ENCODE measurements at places on chromosomes 3 and 15.
A peak's percentile ranks its signal among the peaks of the same experiment; 100 is the strongest.

- H3K27ac ChIP-seq, result no peak overlapping the region
- H3K27me3 ChIP-seq, result no peaks in the 10 kb centered on the region
- DNase-seq, result no peak
- H3K4me3 ChIP-seq, result no peak overlapping the region
- H3K36me3 ChIP-seq, result no peaks in the 10 kb centered on the region
- H3K4me1 ChIP-seq, result no peaks in the 10 kb centered on the region
These were observed 17.9 kb downstream of the ACSBG1 start for GRCh38 chr15:78216276-78217104.

DNA sequence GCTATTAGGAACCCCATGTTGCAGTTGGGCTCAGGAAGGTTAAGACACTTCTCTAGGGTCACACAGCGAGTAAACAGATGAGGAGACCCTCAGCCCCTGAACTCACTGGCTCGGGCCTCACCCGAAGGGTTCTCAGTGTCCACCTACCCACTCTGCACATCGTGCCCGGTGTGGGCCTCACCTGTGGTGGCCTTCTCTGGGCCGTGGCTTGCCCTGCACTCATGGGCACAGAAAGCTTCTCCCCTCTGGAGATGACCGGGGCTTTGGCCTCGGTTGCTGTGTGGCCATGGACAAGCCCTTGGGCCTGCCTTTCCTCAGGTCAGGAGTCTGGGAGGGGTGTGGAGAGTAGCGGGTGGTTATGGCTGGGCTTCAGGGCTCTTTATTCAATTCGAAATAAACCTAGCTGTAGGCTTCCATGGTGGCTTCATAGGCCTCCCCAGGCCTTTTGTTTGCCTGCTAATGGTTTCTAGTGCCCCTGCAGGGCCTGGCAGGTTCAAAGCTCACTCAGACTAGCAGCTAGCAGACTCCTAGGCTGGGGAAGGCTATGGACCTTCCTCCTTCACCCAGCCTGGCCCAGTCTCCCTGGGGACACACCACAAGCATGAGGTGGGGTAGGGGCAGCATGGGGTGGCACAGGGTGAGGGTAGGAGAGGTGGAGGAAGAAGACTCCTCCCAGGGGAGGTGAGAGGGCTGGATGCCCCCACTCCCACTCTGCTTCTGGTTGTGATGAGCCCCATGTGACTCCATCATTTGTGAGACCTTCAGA is 103.1 kb downstream of the LINGO1 start:
- no peak overlapping the region for H3K4me3 ChIP-seq
- peak overlapping the region; percentile 63 for H3K27ac ChIP-seq
- H3K36me3 ChIP-seq, result no peaks in the 10 kb centered on the region
- H3K27me3 ChIP-seq, result no peaks in the 10 kb centered on the region

- H3K4me1 ChIP-seq, result no peaks in the 10 kb centered on the region
- no peaks in the 10 kb centered on the region for H3K36me3 ChIP-seq
- no peak overlapping the region for H3K27ac ChIP-seq
These were observed 162.1 kb downstream of the C3orf38 start for GRCh38 chr3:88311826-88312225.

GRCh38 chr3:58222161-58222724 is 11.5 kb upstream of the DNASE1L3 start:
- no peaks in the 10 kb centered on the region for H3K36me3 ChIP-seq
- H3K27ac ChIP-seq, result peak overlapping the region; percentile 5
- no peak overlapping the region for H3K4me3 ChIP-seq
- no peaks in the 10 kb centered on the region for H3K27me3 ChIP-seq

DNA sequence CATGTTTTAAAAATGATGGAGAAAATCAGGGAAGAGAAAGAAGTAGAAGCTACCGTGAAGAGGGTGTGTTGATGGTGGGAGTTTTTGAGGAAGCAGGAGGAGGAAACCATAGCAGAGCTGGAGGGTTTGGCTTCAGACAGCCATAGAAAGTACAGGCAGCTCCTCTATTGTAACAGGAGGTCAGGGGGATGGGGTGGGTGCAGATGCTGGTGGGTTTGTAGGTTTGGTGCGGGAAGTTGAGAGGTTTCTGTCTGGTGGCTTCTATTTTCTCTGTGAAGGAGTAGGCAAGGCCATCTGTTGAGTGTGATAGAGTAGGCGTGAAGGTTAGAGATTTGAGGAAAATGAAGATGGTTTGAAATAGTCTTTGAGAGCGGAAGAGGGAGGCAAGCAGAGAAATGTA is 97.7 kb upstream of the TBC1D5 start:
- peaks cover 7% of the 10 kb centered on the region for H3K4me1 ChIP-seq
- H3K4me3 ChIP-seq, result no peak overlapping the region
- H3K27me3 ChIP-seq, result peaks cover 4% of the 10 kb centered on the region
- H3K27ac ChIP-seq, result no peak overlapping the region
- H3K36me3 ChIP-seq, result no peaks in the 10 kb centered on the region
- DNase-seq, result no peak

GRCh38 chr15:40815042-40815698 is 7.9 kb upstream of the DNAJC17 start:
- H3K4me1 ChIP-seq, result no peaks in the 10 kb centered on the region
- H3K36me3 ChIP-seq, result peaks cover 53% of the 10 kb centered on the region
- H3K27me3 ChIP-seq, result no peaks in the 10 kb centered on the region
- H3K27ac ChIP-seq, result peak overlapping the region; percentile 52

GRCh38 chr15:41560572-41560874 is 1.5 kb downstream of the TYRO3 start:
- peaks cover 81% of the 10 kb centered on the region for H3K4me1 ChIP-seq
- H3K36me3 ChIP-seq, result no peaks in the 10 kb centered on the region
- no peak for DNase-seq
- H3K27me3 ChIP-seq, result peaks cover 18% of the 10 kb centered on the region
- H3K27ac ChIP-seq, result peak overlapping the region; percentile 77

DNA sequence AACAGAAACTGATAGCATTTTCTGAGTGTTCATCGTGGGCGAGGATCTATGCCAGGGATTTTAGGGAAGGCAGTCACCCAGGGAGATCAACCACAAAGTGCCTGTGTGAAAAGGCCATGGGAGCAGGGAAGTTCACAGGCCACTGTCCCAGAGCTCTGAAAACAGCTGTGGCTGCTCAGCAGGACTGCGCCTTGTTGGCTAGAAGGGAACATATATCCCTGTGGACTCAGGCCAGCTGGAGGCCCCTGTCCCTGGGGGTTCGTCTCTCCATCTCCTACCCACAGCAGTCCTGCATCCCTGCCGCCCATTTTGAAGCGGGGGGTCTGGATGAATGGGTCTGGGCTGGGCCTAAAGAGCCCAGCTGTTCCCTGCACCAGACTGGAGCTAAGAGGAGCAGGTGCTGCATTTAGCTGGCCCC is 27.8 kb downstream of the PPCDC start:
- H3K36me3 ChIP-seq, result no peaks in the 10 kb centered on the region
- no peak overlapping the region for H3K27ac ChIP-seq
- H3K27me3 ChIP-seq, result no peaks in the 10 kb centered on the region
- DNase-seq, result no peak
- H3K4me1 ChIP-seq, result peaks cover 21% of the 10 kb centered on the region
- H3K4me3 ChIP-seq, result no peak overlapping the region

DNA sequence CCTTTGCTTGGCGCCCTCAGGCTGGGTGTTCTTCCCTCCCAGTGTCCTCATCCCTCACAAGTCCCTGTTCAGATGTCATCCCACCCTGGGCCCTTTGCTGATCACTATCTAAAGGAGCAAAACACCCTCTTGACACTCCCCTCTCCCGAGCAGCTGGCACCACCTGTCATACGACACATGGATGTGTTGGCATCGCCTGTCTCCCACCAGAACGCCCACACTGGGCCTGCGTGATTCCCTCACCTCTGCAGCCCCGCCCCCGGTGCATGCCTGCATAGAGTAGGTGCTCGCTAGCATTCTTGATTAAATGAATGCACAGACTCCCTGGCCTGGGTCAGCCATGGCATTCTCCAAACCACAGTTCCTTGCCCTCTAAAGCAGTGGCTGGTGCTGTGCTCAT is 75.8 kb downstream of the DNAJB8 start:
- no peaks in the 10 kb centered on the region for H3K27me3 ChIP-seq
- no peak for DNase-seq
- no peaks in the 10 kb centered on the region for H3K36me3 ChIP-seq
- H3K27ac ChIP-seq, result no peak overlapping the region
- H3K4me3 ChIP-seq, result no peak overlapping the region
- H3K4me1 ChIP-seq, result no peaks in the 10 kb centered on the region

DNA sequence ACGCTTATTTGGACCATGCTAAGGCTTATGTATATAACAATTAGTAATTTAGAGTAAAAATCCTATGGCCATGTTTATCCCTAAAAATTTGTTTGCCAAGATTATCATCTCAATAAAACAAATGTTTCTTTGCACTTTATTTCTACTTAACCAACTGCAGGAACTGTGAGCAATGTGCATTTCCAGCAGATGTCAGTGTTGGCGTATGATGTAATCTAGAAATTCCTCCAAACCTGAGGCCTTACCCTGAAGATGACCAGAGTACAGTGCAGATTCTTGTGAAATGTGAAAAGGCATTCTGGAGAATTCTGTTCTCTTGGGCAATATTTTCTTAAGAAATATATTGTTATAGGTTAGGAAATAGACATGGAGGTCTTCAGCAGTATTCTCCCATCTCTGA is 205.9 kb downstream of the MBNL1 start:
- H3K27me3 ChIP-seq, result no peaks in the 10 kb centered on the region
- H3K36me3 ChIP-seq, result no peaks in the 10 kb centered on the region
- H3K4me3 ChIP-seq, result no peak overlapping the region
- H3K27ac ChIP-seq, result no peak overlapping the region
- DNase-seq, result no peak

GRCh38 chr3:64385277-64385676 is 160.0 kb upstream of the PRICKLE2 start:
- no peaks in the 10 kb centered on the region for H3K27me3 ChIP-seq
- no peaks in the 10 kb centered on the region for H3K4me1 ChIP-seq
- no peak overlapping the region for H3K4me3 ChIP-seq
- no peaks in the 10 kb centered on the region for H3K36me3 ChIP-seq
- H3K27ac ChIP-seq, result no peak overlapping the region

DNA sequence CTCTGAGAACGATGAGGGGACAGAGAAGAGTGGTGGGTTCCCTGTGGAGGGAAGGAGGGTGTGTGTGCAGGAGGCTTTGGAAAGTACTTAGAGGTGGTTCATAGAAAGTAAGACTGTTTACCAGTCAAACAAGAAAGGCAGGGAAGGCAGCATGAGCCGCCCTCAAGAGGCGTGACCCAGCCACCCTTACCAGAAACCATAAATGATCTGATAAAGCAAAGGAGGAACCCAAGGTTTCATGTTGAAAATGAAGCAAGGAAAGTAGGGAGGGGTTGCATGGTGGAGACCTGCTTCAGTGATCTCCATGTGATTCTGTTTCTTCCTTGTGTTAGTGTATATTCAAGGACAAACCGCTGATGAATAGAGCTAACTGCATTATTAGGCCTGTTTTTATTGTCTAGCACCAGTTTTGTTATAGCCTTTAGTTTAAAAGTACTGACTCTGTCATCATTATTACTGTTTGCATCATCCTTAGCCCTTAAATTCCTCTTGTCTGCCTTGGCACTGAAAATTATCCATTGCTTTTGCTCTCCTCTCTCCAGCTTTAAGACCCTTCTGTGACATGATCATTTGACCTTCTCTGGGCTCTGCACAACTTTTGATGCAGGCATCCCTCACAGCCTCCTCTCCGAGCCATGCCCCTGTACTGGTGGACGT is 96.1 kb downstream of the STAC start:
- DNase-seq, result no peak
- H3K4me1 ChIP-seq, result no peaks in the 10 kb centered on the region
- H3K27me3 ChIP-seq, result no peaks in the 10 kb centered on the region
- no peak overlapping the region for H3K27ac ChIP-seq

DNA sequence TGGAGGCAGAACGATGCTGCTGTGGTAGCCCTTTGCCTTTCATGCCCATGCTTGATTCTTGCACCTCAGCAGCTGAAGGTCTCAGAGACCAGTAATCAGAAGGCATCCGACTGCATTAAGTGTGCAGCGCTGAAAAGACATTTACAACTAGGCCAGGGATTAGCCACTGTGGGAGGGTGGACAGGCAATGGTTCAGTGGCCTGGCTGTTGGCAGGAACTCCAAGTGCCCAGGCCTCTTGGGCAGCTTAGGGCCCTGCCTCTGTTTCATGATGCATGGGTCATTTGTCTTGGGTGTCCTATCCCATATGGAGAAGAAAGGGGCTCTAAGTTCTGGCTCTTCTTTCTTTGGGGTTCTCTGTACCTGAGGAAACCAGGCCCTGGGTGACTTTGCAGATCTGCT is 11.4 kb downstream of the TMED3 start:
- H3K36me3 ChIP-seq, result peaks cover 49% of the 10 kb centered on the region
- H3K4me3 ChIP-seq, result no peak overlapping the region
- DNase-seq, result no peak
- H3K27ac ChIP-seq, result no peak overlapping the region

DNA sequence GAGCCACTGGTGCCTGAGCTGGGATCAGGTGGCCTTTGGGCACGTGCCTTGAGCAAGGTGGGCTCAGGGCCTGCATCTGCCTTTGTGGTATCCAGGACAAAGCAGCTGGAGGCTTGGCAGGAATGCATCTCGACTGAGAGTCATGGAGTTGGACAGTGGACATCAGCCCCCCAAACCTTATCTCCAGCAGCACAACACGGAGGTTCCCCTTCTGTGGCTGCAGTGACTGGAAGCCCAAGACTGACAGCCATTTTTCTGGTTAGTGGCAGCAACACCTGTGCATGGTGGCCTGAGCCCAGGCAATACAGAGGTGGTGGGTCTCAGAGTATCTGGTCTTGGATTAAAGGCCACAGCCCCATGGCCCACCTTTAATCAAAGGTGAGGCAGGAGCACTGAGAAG is 27.8 kb upstream of the TSEN2 start:
- H3K27me3 ChIP-seq, result no peaks in the 10 kb centered on the region
- no peaks in the 10 kb centered on the region for H3K4me1 ChIP-seq
- no peak overlapping the region for H3K27ac ChIP-seq
- DNase-seq, result no peak
- H3K4me3 ChIP-seq, result no peak overlapping the region
- H3K36me3 ChIP-seq, result no peaks in the 10 kb centered on the region

- H3K4me1 ChIP-seq, result peaks cover 52% of the 10 kb centered on the region
- H3K36me3 ChIP-seq, result no peaks in the 10 kb centered on the region
- H3K27ac ChIP-seq, result peak overlapping the region; percentile 29
- H3K4me3 ChIP-seq, result no peak overlapping the region
- peak; percentile 76 for DNase-seq
These were observed 2.5 kb downstream of the CLDN11 start for GRCh38 chr3:170421111-170421641.

- H3K27ac ChIP-seq, result no peak overlapping the region
- H3K4me3 ChIP-seq, result no peak overlapping the region
- no peaks in the 10 kb centered on the region for H3K36me3 ChIP-seq
These were observed 13.2 kb upstream of the SLC2A2 start for GRCh38 chr3:171039674-171040073.

GRCh38 chr15:35470441-35470840 is 75.5 kb downstream of the DPH6 start:
- no peaks in the 10 kb centered on the region for H3K27me3 ChIP-seq
- H3K36me3 ChIP-seq, result no peaks in the 10 kb centered on the region
- H3K27ac ChIP-seq, result no peak overlapping the region
- no peak for DNase-seq
- no peak overlapping the region for H3K4me3 ChIP-seq

Measured in spleen (tissue), 13 donors.